A549 treated with Mapracorat at 1 μM for 4 hours (cell line): ENCODE measurements at places on chromosomes 1 and 21. TPM values are rescaled to one million over a fixed set of nuclear protein-coding genes. Genes with fewer than 3 reads are reported as not detected.

The TXLNA gene
- total RNA-seq, result 25.9 to 29.9 TPM (median 26.8 TPM) in 5 replicates

The FCGR3A gene
- total RNA-seq, result not detected in 5 replicates

The FHAD1 gene
- total RNA-seq, result 0.45 to 0.96 TPM (median 0.64 TPM) in 5 replicates

The KRTAP13-3 gene
- not detected in 5 replicates for total RNA-seq

The PLA2G2F gene
- not detected in 5 replicates for total RNA-seq

The ADAMTS5 gene
- not detected in 5 replicates for total RNA-seq

The LMOD1 gene
- total RNA-seq, result not detected in 5 replicates

The FCRL1 gene
- not detected in 5 replicates for total RNA-seq

The BTBD8 gene
- total RNA-seq, result 0.47 to 0.82 TPM (median 0.58 TPM) in 5 replicates

The ELAPOR1 gene
- 0.34 to 0.63 TPM (median 0.55 TPM) in 5 replicates for total RNA-seq

The ATAD3C gene
- not detected in 5 replicates for total RNA-seq
